ENCODE measurements at places on chromosomes 11 and 22. TPM values are rescaled to one million over a fixed set of nuclear protein-coding genes. Genes with fewer than 3 reads are reported as not detected.

DNA sequence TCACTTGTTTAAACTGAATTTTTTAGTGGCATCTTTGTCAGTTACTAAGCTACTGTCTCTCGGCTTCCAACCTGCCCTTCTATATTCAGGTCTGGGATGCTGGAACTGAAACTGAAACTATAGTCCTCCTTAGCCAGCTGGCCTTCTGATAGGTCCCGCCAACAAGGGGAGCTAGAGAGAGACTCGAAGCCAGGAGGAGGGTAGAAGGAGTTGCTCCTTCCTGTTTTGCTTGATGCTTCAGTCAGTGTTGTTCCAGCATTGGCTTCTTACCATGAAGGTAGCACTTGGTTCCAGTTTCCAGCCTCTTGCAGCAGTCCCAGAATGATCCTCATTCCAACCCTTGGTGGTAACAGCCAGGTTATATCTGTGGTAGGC lies 32.9 kb upstream of the HORMAD2 start:
- no peak for DNase-seq

- DNase-seq = no peak
Observed at GRCh38 chr11:12376259-12377081, 901 bp upstream of the PARVA start.

- DNase-seq = no peak
Observed at GRCh38 chr11:116275635-116276034, 497.2 kb downstream of the BUD13 start.

DNA sequence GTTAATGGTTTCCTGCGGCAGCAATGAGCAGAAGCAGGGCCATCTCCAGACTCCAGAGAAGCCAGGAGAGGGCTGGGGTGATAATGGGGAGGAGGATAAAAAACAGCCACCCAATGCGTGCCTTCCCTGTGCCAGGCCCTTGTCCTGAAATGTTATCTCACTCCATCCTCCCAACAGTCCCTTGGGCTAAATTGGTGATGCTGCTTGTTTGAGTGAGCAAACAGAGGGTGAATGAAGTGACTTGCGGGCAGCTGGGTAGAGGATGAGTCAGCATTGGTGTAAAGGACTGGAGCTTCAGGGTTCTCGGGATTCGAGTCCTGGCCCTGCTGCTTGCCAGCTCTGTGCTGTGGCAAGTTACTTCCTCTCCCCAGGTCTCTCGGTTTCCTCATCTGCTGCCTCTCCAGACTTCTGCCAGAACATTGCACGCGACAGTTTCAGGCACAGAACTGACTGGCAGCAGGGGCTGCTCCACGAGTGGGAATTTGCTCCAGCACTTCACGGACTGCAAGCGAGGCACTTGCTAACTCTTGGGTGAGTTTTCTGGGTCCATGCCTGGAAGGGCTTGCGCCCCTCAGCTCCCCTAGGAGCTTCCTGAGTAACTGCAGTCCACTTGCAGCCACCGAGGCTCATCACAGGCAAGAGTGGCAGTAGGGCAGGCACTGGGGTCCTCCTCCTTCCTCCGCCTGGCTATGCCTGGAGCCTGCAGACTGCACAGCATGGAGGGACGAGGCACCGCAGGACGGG lies at the start of gene P2RY6:
P2RY6 (plus strand) TSS at position 403 of the 744 bp plus-strand sequence. CDS start 24,181 bp downstream, outside the sequence.
- DNase-seq = no peak

- no peak for DNase-seq
Observed at GRCh38 chr11:67382276-67383136, 9.1 kb upstream of the CLCF1 start.

GRCh38 chr11:12172493-12173013 lies 62.2 kb downstream of the MICAL2 start:
- DNase-seq = no peak

DNA sequence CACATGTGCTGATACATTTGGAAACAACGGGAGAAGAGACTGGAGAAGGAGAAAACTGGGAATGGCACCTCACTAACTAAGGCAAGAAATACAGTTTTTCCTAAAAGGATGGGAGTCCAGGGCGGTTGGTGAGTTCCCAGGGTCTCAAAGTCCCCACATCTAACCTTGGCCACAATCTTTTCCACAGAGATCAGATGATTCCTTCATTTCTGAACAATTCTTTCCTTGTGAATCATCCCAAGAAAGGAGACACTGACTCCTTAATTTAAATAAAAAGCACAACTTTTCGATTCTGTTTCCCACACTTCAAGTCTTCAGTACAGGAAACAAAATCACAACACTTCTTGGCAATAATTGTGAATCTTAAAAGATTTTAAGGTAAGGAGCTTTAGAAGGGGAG lies 384.7 kb downstream of the DCDC1 start:
- no peak for DNase-seq

- no peak for DNase-seq
Observed at GRCh38 chr11:44329472-44330230, 19.7 kb upstream of the ALX4 start.

DNA sequence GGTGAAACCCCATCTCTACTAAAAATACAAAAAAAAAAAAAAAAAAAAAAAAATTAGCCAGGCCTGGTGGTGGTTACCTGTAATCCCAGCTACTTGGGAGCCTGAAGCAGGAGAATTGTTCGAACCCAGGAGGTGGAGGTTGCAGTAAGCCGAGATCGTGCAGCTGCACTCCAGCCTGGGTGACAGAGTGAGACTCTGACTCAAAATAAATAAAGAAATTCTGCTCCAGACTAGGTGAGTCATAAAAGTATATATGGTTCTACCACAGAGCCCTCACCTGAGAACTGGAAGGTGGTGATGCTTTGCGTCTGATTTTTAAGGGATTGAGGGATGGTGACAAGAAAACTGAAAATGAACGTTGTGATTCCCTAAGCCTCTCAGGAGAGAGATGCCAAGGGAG lies 58.4 kb downstream of the NTM start:
- DNase-seq = no peak

GRCh38 chr22:50720301-50721256 lies 17.4 kb upstream of the ACR start:
- DNase-seq = no peak

DNA sequence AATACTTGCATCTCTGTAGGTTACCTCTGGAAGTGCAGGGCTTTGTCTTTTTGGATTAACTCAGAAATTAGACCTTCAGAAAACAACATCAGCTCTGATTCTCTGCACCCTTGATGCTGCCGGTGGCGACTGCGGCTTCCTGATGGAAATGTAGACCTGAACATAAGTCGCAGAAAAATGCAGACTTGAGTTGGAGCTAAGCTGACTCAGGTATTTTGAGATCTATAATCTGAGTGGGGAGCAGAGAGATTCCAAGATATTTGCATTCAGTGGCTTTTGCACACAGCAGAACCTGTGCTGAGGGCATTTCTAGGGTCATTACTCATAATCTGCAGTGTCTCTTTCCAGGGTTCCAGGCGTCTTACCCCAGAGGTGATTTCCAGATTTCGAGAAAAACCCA lies 18.7 kb upstream of the NFAM1 start:
- no peak for DNase-seq

GRCh38 chr11:119339589-119340334 lies 921 bp downstream of the C1QTNF5 start:
- no peak for DNase-seq

GRCh38 chr11:45772449-45772774 lies 32.5 kb upstream of the SLC35C1 start:
- no peak for DNase-seq

BEST1 gene
- total RNA-seq = not detected

CD3D gene
- total RNA-seq = not detected

C11orf87 gene
- total RNA-seq = 0.12 TPM

PNPLA3 gene
- 6.2 TPM for total RNA-seq

DEUP1 gene
- not detected for total RNA-seq

GALR3 gene
- total RNA-seq = not detected

TBX10 gene
- not detected for total RNA-seq
